ENCODE measurements at places on chromosomes 16 and 17.

GRCh38 chr16:56120447-56121155 lies 70.7 kb upstream of the GNAO1 start:
- no peak for DNase-seq

DNA sequence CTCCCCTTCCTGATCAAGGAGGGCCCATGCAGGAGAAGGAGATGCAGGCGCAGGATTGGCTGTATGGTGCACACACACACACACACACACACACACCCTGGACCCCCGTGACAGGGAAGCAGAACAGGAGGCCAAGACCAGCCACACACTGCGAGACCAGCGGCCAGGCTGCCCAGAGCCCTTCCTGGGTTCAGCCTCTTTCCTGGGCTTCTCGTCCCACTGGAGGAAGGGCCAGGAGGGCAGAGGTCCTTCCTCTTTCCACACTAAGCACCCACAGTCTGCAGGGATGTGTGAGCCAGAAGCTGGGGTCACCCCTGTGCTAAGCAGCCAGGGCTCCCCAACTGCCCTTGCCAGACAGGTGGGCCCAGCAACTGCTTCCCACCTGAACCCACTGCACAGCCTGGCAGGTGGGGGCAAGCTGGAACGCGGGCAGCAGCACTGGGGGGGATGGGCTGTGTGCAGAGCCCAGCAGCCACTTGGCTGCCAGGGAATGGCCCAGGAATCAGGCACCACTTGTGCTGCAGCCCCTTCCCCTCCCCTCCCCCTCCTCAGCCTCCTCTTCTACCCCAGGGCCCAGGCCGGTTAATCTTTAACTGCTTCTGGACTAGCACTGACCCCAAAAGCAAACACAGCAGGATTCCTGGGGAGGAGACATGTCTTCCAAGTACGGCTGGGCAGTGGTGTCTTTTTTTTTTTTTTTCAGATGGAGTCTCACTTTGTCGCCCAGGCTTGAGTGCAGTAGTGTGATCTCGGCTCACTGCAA lies 44.6 kb upstream of the SLC38A10 start:
- no peak for DNase-seq

GRCh38 chr16:25124503-25124902 lies 13.0 kb downstream of the LCMT1 start:
- no peak for DNase-seq

- DNase-seq = no peak
Measured at GRCh38 chr17:21131137-21131536, 4.4 kb downstream of the DHRS7B start.

DNA sequence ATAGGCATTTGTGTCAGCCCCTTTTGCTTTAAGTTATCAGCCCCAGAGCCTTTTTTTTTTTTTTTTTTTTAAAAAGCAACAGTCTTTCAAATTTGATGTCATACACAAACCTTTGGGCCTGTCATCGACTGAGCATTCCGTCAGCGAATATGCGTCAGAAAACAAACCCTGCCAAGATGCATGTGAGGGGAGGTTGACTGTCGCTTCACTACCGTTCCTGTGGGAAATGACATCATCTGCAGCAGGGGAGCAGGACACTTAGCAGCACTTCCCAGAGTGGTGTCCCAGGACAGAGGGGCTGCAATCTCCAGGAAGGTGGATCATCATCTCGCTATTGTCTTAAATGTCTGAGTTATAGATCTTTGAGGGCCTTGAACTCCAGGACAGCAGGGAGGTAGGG lies 358.3 kb downstream of the SNX29 start:
- no peak for DNase-seq

DNA sequence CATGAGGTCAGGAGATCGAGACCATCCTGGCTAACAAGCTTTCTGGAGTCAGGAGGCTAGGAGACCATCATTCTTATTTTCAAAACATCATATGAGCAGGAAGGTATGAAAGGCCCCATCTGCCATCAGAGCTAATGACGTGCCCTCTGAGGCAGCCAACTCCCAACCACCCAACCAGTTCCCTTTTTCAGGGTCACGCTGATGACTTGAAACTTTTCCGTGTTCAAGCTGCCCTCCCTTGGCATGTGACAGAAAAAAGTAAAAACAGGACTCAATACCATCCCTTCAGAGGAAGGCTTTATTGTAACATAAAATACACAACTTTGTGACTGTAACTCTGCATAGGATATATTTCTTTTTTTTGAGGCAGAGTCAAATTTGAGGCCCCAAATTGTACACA lies 4.6 kb upstream of the GHDC start:
- no peak for DNase-seq

DNA sequence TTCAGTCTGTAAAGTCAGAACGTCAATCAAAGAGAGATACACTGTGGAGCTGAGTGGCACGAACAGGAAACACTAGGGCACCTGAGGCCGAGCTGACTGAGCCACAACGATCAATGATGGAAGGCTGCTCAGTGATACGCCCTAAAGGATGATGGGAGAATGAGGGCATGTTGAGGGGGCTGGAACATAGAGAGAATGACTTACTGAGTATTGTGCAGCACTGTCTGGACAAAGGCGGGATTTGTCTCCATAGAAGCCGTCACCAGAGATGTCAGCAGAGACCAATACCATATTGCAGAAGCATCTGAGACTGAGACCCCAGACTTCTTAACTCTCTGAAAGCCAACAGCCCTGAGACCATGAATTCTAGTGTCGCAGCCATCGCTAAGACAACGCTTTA lies 33.4 kb downstream of the ZZEF1 start:
- no peak for DNase-seq

DNA sequence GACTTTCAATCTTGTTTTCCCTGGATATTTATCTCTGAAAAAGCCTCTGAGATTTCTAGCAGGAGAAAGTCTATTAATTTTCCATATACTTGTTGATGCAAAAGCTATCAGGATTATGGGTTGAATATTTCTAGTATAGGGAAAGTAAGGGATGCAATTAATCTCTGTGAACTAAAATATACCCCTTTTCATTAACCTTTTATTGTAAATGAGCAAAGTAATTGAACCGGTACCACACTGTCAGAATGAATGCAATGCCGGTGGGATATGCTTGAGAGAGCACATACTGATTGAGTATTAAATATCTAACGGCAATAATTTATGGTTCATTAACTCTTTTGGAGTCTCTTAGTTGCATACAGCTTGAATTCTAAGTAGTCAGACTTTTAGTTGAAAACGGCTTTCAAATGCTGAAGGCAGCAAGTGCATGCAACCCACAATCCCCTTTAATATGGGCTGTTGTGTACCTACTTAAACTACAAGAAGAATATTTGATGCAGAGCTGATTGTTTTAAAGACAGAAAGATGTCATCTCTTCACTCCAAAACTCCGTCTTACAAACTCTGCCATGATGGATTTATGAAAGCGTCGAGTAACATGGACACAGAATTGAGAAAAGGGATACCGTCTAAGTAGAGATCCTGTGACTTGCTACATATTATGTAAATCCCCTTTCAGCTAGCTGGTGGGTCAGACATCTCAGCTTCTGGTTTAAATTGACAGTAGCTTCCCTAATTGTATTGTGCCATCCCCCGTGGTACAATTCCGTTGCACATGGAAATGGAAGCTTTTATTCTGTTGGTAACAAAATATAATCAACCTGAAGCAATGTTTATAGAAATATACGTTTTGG lies 141.3 kb upstream of the CDH8 start:
- DNase-seq = no peak

GRCh38 chr16:73028263-73028662 lies 19.7 kb downstream of the ZFHX3 start:
- DNase-seq = no peak

GRCh38 chr17:51912939-51913338 lies 245.6 kb downstream of the CA10 start:
- DNase-seq = no peak

- DNase-seq = no peak
Measured at GRCh38 chr17:70137451-70138230, 31.7 kb upstream of the KCNJ2 start.

GRCh38 chr17:50087246-50087911 lies 7.8 kb upstream of the PDK2 start:
- no peak for DNase-seq
